Endothelial cell (in vitro differentiated cells): ENCODE measurements at places on chromosomes 12 and 14. TPM values are rescaled to one million over a fixed set of nuclear protein-coding genes. Genes with fewer than 3 reads are reported as not detected.

DNA sequence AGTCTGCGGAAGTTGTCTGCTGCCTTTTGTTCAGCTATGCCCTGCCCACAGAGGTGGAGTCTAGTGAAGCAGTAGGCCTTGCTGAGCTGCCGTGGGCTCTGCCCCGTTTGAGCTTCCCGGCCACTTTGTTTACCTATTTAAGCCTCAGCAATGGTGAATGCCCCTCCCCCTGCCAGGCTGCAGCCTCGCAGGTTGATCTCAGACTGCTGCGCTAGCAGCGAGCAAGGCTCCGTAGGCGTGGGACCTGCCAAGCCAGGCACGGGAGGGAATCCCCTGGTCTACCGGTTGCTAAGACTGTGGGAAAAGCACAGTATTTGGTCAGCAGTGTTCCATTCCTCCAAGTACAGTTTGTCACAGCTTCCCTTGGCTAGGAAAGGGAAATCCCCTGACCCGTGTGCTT lies 143.6 kb downstream of the DYRK2 start:
- peaks cover 2% of the 10 kb centered on the region for H3K27me3 ChIP-seq
- H3K4me1 ChIP-seq, result peaks cover 4% of the 10 kb centered on the region
- H3K27ac ChIP-seq, result no peak overlapping the region
- no peak for DNase-seq
- peaks cover 10% of the 10 kb centered on the region for H3K36me3 ChIP-seq

DNA sequence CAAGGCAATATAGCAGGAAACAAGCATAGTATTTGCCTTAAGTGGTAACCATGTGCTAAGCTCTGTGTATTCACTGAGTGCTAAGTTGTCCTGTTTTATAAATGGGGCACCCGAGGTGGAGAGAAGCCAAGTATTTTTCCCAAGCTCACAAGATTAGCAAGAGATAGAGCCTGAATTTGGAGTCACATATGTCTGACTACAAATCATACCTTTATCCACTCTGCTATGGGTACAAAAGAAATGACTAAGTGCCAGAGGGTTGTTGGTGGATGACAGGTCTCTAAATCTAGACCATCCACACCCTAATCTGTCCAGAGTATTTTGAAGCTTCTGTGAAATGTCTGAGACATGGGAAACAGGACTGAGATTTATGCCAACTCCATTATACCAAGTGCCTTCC lies 182.1 kb upstream of the SEL1L start:
- no peak overlapping the region for H3K27ac ChIP-seq
- H3K4me1 ChIP-seq, result no peaks in the 10 kb centered on the region

DNA sequence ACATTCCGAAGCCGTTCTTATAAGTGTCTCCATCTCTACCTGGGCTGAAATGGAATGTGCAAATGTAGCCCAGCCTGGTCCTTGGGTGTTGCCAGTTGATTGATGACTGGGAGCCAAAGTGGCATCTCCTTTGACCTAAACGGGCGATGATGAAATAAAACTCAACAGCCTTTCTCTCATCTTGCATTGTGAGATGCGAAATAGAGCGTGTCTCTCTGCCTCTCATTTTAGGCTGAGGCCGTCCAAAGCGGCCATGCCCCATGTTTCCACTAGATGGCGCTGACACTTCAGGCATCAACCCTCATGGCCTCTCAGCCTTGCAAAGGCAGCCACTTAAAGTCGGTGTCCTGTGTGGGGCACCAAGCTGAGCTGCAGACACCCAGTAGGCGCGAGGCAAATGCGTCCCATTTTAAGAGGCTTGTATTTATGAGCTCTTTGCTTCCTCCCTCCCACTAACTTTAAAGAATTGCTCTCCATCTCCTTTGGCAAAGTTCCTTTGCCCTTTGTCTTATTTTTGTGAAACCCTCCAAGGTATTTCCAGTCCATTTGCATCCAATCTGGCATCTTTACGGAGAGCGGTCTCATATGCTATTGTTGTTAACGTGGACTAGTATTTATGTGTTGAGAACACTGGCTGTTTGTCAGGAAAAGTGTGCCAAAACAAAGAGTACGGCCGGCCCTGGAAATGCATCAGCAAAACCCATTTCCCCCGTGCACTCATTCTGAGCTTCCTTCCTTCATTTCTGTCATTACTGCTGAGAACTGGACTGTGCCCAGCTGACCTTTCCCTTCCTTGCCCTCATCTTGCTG lies 25.0 kb downstream of the GPRC5A start:
- peak; percentile 89 for DNase-seq
- H3K27ac ChIP-seq, result peak overlapping the region; percentile 76
- H3K4me1 ChIP-seq, result peaks cover 47% of the 10 kb centered on the region
- H3K27me3 ChIP-seq, result peaks cover 6% of the 10 kb centered on the region
- H3K36me3 ChIP-seq, result peaks cover 4% of the 10 kb centered on the region

The LBHD2 gene
- not detected for total RNA-seq
